Epithelial cell of proximal tubule (primary cell): ENCODE measurements at places on chromosomes 11 and 22. TPM values are rescaled to one million over a fixed set of nuclear protein-coding genes. Genes with fewer than 3 reads are reported as not detected.

The IRAG1 gene
- 0.07 TPM in 1 of 2 replicates, not detected in the other for total RNA-seq

The SLC43A3 gene
- total RNA-seq: 66.0 and 127 TPM in 2 replicates

The SAA1 gene
- 46.7 and 69.7 TPM in 2 replicates for total RNA-seq

The CBLIF gene
- total RNA-seq: not detected in 2 replicates

The SCUBE1 gene
- not detected in 2 replicates for total RNA-seq

The UPK3A gene
- total RNA-seq: 2.0 TPM in 1 of 2 replicates, not detected in the other
